Activated naive CD8-positive, alpha-beta T cell treated with anti-CD3 and anti-CD28 coated beads, Interleukin-2, amount 10 ng/mL, durations not matched to agents 7 days and 5 days (primary cell): ENCODE measurements at places on chromosomes 13 and 19.
A peak's percentile ranks its signal among the peaks of the same experiment; 100 is the strongest.

DNA sequence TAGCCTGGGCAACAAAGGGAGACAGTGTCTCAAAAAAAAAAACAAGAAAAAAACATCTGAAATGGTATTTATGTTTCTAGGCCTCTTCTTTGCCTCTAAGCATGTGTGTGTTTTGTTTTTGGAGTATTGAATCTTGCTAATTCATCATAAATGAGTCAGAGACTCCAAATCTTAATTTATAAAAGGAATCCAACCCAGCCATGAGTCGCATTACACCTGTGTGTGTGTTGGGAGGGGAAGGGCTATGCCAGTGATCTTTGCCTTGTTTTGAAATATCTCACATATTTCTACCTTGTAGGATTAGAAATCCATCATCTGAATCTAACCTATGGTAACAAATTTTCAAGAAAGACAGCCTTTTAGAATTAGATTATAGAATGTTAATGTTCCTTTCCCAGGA lies 4.0 kb downstream of the ZNF331 start:
- no peak overlapping the region for H3K27ac ChIP-seq
- H3K4me3 ChIP-seq = no peak overlapping the region
- peaks cover 32% of the 10 kb centered on the region for H3K36me3 ChIP-seq
- H3K27me3 ChIP-seq = no peaks in the 10 kb centered on the region
- H3K4me1 ChIP-seq = peaks cover 1% of the 10 kb centered on the region
- DNase-seq = no peak

- peaks cover 2% of the 10 kb centered on the region for H3K27me3 ChIP-seq
- no peak overlapping the region for H3K27ac ChIP-seq
- H3K4me3 ChIP-seq = no peak overlapping the region
- DNase-seq = no peak
- no peaks in the 10 kb centered on the region for H3K4me1 ChIP-seq
These were observed 16.1 kb downstream of the PCDH8 start for GRCh38 chr13:52832313-52832712.

DNA sequence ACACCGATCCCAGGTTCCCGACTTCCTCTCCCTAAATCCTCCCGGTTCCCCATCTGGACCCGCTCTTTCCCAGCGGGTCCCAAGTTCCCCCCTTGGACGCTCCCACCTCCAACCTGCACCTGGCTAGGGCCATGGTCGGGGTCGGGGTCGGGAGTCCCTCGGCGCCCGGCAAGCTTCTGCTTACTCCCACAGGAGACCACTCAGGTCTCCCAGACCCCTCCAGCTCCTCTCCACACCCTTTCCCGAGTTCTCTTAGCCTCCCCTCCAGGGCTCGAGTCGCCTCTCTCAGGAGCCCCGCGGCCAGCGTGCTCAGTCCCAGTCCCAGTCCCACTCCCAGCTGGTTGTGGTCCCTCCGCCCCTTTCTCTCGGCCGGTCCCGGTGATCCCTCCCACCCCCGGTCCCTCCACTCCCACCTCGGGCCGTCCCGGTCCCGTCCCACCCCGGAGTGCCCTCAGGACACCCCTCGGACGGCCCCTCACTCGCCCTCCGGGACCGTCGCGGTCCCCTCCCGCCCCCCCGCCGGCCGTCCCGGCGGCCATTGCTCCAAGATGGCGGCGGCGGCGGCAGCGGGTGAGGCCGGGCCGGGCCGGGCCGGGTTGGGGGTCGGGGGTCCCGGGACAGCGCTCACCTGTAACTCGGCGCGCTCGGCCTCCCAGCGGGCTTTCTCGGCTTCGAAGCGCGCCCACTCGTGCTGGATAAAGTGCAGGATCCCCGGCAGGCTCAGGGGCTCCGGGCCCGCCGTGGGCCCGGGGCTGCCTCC lies at the start of gene FKRP:
Gene FKRP, plus strand, starts transcription at position 537 of the 760 bp plus-strand sequence. CDS start 9,394 bp downstream, outside the sequence.
- peaks cover 6% of the 10 kb centered on the region for H3K36me3 ChIP-seq
- peak; percentile 68 for DNase-seq
- H3K4me1 ChIP-seq = peaks cover 41% of the 10 kb centered on the region
- peak within 1 kb of the TSS; percentile 84 for H3K27ac ChIP-seq

DNA sequence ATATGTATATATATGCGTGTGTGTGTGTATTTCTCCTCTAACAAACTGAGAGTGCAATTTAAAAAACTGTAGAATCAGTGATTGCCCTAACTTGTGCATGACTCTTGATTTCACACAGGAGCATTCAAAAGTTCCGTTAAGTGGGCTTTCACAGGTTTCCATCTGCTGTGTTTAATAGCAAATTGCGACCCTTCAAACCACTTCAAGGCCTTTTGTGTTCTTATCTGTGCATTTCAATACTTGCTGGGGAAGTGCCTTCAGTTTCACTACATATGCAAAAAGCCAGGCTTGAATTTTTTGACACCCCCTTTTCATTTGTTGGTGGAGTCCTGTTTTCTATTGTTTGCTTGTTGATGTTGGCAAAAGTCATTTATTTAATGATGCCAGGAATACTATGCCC lies 158.0 kb downstream of the TM9SF2 start:
- peak overlapping the region; percentile 65 for H3K4me3 ChIP-seq
- H3K27me3 ChIP-seq = peaks cover 13% of the 10 kb centered on the region
- H3K27ac ChIP-seq = peak overlapping the region; percentile 92
- no peaks in the 10 kb centered on the region for H3K36me3 ChIP-seq

- no peaks in the 10 kb centered on the region for H3K27me3 ChIP-seq
- H3K4me3 ChIP-seq = no peak overlapping the region
- H3K27ac ChIP-seq = peak overlapping the region; percentile 26
- DNase-seq = no peak
These were observed 54.1 kb upstream of the MLNR start for GRCh38 chr13:49165798-49166752.

DNA sequence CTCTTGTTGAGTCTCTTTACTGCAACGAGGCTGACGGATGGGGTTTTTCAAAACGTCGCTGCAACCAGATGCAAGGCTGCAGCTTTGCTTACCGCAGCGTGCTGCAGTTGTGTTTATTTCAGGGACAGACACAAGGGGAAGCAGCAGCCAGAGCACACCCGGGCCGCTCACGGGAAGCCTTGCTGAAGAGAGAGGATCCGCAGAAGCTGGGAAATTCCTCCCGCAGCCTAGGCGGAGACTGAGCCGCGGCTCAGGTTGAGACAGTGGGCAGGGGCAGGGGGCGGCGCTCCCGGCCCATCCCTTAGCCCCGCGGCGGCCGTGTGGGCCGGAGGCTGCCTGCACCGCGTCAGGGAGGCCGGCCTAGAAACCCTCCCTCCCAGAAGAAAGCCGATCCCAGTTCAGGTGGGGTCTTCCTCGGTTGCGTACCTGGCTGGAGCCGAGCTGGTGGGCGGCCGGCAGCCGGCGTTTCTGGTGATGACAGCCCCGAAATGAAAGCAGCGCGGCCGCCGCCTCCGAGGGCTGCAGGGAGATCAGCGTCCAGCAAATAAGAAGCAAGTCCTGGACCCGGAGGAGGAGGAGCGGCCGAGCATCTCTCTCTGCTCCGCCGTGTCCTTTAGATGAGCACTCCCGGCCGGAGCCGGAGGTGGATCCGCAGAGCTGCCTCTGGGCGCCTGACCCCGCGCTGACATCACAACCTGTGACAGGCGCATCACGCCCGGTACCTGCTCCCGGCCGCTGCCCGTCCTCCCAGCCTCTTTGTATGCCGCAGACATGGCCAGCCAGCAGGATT lies at the start of gene FRY:
Gene FRY, plus strand, starts transcription at position 750 of the 790 bp plus-strand sequence. Its CDS starts 22 bp downstream, at position 772.
- peaks cover 35% of the 10 kb centered on the region for H3K27me3 ChIP-seq
- peaks cover 12% of the 10 kb centered on the region for H3K4me1 ChIP-seq
- no peaks in the 10 kb centered on the region for H3K36me3 ChIP-seq

- H3K27ac ChIP-seq = no peak overlapping the region
- H3K4me1 ChIP-seq = peaks cover 17% of the 10 kb centered on the region
- DNase-seq = no peak
- H3K27me3 ChIP-seq = no peaks in the 10 kb centered on the region
These were observed 161.8 kb downstream of the FOXO1 start for GRCh38 chr13:40504641-40505040.

DNA sequence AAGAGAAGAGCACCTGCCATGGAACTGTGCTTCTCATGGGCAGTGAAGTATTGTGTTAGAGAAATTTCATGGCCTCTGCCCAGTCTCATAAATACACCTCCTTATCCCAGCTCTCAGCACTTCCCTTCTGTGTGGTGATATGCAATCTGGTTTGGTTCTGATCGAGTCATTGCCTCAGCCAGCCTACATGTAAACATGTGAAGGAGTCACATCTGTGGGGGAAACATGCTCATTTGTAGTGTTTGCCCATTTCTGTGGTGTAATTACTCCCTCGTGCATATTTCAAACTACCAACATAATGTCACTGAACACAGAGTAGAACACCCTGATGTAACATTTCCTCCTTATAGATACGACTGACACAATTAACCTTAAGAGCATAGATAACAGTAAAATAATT lies 183.0 kb downstream of the DCT start:
- H3K4me1 ChIP-seq = no peaks in the 10 kb centered on the region
- H3K27ac ChIP-seq = no peak overlapping the region
- no peak for DNase-seq

DNA sequence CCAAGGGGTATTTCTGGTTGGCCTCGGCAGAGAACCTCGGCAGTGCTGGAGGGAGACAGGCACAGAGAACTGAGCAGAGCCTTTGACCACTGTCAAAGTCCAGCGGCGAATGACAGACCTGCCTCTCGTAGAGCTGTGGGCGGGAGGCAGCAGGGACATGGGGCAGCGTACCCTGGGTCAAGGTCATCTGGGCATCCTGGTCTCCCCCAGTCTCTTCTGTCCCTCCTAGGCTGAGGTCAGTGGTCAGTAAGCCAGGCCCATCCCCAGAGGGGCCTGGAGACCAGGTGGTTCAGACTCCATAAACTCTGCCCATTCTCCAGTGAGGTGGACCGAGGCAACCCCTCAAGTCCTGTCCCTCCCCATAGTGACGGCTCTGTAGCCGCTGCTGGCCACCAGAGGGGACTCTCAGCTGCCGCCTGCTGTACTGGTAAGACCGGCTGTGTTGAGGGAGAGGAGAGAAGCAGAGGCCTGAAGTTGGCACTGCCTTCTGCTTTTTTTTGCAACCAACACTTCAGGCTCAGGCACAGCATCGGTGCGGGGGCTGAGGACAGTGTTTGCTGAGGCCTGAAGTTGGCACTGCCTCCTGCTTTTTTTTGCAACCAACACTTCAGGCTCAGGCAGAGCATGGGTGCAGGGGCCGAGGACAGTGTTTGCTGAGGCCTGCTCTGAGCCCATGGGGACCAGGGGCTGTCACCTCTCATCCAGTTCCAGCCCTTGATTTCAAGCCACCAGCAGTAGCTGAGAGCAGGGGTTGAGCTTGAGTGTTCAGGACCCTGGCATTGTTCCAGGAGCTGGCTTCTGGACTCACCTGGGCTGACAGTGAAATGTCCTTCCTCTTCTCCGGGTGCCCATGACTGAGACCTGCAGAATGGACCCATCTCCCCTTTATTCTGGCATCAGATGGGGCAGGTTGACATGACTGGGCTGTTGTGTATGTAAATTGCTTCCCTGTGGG lies at the start of gene PGLYRP2:
Gene PGLYRP2, minus strand, starts transcription at position 111 of the 955 bp plus-strand sequence. CDS start 130 bp downstream, outside the sequence.
- peak within 1 kb of the TSS; percentile 24 for H3K27ac ChIP-seq
- peak within 1 kb of the TSS; percentile 0 for H3K4me3 ChIP-seq
- DNase-seq = no peak
- peaks cover 28% of the 10 kb centered on the region for H3K4me1 ChIP-seq
- no peaks in the 10 kb centered on the region for H3K27me3 ChIP-seq

DNA sequence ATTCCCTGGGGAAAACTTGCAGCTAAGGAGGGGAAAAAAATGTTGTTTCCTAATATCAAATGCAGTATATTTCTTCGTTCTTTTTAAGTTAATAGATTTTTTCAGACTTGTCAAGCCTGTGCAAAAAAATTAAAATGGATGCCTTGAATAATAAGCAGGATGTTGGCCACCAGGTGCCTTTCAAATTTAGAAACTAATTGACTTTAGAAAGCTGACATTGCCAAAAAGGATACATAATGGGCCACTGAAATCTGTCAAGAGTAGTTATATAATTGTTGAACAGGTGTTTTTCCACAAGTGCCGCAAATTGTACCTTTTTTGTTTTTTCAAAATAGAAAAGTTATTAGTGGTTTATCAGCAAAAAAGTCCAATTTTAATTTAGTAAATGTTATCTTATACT lies 33.6 kb downstream of the TNFSF11 start:
- no peak overlapping the region for H3K4me3 ChIP-seq
- no peaks in the 10 kb centered on the region for H3K36me3 ChIP-seq

DNA sequence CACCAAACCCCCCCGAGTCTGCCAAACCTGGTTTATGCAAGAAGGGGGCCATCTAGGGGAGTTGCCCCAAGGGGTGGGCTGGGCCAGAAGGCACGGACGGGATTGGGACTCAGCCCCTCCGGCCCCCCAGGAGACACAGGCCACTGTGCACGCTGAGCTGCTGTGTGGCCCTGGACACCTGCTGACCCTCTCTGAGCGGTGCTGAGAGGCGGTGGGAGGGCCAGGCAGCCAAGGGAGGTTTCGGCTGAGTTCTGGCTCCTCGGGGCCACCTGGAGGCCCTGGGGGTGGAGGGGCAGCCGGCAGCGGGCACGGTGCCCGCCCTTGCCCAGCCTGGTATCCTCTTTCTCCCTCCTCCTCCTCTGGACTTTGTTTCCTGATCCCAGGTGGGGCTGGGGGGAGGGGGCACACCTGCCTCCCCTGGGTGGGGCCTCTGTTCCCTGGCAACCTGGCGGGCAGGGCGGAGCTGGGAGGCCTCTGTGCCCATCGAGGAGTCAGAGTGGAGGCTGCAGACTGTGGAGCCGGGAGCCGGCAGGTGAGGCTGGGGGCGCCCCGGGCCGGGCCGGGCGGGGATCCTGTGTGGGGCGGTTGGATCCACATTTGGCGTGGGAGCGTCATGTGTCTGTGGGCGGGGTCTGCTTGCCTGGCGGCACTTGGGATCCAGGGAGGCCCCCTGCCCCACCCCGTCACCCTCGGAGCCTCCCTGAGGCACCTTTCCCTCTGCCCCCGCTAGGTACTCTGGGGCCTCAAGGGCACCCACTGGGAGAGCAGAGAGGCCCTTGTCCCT lies at the start of gene MISP:
Gene MISP, plus strand, starts transcription at position 473 of the 784 bp plus-strand sequence. CDS start 5,835 bp downstream, outside the sequence.
- no peaks in the 10 kb centered on the region for H3K36me3 ChIP-seq
- H3K4me3 ChIP-seq = no peak within 1 kb of the TSS
- H3K27ac ChIP-seq = no peak within 1 kb of the TSS
- DNase-seq = no peak
- no peaks in the 10 kb centered on the region for H3K4me1 ChIP-seq

DNA sequence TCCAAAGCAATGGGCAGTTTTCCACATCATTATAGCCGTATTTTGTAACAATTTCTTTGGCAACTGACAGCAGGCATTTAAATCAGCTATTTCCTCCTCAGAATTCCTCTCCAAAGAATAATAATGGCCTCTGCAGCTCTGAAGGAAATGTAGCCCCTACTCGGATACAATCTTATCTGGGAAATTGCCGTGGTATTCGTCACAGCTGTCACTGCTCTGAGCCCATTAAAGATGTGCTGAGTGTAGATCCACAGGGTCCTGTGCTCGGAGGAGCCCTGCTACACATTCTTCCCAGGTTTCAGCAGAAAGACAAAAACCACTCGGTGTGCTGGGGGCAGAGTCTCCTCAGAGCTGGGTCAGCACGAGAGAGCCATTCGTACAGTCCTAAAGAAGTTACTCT lies 33.1 kb downstream of the MZT1 start:
- H3K27me3 ChIP-seq = peaks cover 8% of the 10 kb centered on the region
- no peaks in the 10 kb centered on the region for H3K4me1 ChIP-seq
- H3K4me3 ChIP-seq = no peak overlapping the region

GRCh38 chr19:18392417-18392816 lies 5.0 kb downstream of the LRRC25 start:
- peaks cover 51% of the 10 kb centered on the region for H3K27me3 ChIP-seq
- no peak overlapping the region for H3K27ac ChIP-seq
- H3K36me3 ChIP-seq = no peaks in the 10 kb centered on the region
- no peak for DNase-seq
- H3K4me3 ChIP-seq = no peak overlapping the region
